Activated naive CD4-positive, alpha-beta T cell treated with anti-CD3 and anti-CD28 coated beads, Interleukin-2, amount 50 U/mL, for 16 hours (primary cell): ENCODE measurements at places on chromosomes 1 and 21.

DNA sequence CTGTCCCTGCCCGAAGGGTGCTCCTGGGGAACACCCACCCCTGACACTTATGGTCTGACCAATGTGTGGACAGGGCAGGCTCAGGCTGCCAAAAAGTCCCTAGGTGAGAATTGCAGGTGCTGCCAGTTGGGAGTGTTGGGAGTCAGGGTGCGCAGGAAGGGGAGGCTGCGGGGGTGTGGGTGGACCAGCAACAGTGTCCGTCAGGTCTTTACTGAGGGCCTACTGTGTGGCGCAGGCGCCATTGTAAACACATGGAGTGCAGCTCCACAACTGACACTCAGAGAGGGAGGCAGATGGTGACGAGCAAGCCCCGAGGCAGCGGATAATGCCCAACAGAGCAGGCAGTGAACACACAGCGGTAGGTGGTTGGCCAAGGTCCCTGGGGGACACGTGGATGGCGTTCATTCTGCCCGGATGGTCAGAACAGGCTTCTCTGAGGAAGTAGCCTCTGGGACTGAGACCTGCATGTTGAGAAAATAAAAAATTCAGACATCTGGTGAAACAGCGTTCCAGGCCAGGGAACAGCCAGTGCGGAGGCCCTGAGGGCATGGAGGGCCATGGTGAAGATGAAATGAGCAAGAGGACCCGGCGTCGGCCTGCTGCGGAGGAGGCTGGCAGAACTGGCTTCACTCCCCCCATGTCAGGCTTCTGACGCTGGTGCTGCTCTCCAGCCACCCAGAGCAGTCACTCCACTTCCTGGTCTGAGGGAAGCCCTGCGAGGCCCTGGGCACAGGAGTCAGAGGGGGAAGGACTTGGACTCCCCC lies 136.2 kb upstream of the ZBTB40 start:
- DNase-seq = no peak

- no peak for DNase-seq
These were observed 137.7 kb downstream of the COL11A1 start for GRCh38 chr1:102970496-102971078.

GRCh38 chr1:33088119-33088906 lies 7.4 kb downstream of the AZIN2 start:
- DNase-seq = no peak

DNA sequence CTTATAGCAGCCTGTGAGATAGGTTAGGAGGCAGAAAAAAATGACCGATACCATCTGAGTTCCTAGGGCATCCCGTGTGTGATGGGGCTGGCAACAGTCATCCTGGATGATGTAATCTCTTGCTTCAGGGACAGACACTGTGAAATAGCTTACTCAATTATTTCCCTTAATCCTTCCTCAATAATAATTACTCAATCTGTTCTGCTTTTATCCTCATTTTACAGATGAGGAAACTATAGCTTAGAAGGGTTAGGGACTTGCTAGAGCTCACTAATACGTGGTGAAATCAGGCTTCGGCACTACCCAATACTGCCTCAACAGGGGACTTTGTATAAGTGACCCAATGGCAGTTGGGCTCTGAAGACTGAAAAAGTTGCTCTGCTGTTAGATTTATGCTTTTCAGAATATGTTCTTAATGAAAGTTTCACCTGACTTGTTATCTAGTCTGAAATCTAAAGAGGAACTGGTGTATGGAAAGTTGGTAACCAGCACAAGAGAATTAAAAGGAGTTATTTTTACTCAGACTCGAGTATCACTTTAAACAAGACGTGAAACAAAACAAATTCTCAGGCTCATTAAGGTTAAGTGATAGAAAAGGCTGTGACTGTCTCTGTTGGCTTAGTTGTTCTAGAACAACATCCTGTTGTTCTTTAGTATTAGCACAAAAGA lies 14.4 kb downstream of the CD55 start:
- DNase-seq = no peak

DNA sequence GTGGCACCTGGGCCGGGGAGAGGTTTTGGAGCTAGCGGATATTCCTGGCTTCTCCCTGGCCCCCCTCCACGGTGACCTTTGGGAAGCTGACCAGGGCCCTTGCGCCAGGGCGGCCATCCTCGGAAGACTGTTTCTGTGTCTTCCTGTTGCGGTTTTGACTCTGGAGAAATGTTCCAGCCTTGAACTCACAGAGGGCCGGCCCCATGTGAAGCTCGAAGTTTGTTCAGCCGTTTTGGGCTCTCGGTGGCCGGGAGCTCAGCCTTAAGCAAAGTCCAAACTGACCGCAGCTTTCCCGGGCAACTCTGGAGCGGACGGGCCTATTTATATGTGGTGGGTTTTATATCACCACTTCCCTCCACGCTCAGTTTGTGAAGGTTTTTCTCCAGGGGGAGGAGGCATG lies 17.0 kb upstream of the WNT4 start:
- DNase-seq = no peak

DNA sequence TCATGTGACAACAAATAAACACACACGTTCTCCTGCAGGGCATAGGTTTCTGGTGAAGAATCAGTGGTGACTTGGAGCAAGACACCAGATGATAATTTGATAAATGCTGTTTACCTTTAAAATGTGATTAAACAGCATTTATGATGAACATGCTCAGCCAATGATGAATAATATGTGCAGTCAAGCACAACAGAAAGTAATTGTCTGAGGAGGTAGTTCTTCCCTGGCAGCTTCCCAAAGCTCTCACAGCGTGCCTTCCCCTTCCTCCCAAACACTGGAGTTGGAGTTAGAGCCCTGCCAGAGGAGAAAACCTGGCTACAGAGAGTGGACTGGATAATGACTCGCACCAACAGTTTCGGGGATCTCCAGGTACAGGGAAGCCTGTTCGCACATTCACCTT lies 463.5 kb downstream of the SMYD3 start:
- no peak for DNase-seq

DNA sequence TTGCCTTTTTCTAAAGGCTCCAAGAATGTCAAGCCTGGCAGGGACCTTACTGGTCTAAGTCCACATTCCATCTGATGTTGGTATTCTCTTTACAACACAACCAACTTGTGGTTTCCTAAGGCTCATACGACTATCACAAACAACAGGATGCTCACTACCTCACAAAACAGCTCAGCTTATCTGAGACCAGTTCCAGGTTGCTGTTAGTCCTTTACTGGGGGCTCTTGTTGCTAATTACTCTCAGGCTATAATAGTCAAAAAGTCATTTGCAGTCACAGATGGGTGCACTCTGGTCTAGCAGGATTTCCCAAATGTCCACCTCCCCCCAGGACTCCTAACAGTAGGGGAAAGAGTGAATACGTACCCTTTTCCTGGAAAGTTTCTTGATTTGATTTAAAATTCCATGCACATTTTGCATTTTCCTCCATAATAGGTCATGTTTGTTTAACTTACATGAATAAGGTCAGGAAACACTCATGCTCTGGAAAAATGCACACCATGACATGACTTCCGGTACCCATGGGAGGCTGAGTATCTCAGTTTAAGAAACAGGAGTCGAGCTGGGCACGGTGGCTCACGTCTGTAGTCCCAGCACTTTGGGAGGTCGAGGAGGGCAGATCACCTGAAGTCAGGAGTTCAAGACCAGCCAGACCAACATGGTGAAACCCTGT lies 16.0 kb downstream of the LCK start:
- DNase-seq = no peak

GRCh38 chr1:215860833-215861232 lies 293.7 kb downstream of the KCTD3 start:
- no peak for DNase-seq

DNA sequence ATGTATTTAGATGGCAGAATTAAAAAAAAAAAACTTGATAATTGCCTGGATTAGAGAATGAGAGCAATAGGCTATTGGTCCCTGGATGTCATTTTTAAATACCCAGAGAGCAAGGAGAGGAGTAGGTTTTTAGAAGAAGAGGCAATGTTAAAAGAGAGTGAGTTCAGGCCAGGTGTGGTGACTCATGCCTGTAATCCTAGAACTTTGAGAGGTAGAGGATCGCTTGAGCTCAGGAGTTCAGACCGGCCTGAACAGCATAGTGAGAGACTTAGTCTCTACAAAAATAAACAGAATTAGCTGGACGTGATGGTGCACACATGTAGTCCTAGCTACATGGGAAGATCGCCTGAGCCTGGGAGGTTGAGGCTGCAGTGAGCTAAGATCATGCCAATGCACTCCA lies 15.9 kb upstream of the MUTYH start:
- DNase-seq = no peak

GRCh38 chr1:47211796-47212269 lies 20.2 kb downstream of the TAL1 start:
- no peak for DNase-seq

DNA sequence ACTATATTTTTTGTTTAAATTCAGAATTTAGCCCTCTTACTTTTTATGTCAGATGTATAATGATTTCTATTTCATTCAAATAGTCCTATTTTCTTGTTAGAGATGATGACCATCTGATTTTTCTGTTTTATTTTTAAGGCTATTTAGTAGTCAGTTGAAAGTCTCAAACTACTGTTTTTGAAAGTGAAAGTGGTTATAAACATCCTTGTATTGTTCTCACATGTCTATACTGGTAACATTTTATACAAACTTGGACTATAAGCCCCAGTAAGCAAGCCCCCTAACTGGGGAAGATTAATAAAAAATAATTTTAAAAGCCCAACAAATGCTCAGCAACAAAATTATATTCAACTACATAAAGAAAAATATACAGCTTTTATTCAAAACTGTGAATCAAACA lies 271.3 kb upstream of the RGS18 start:
- DNase-seq = no peak

DNA sequence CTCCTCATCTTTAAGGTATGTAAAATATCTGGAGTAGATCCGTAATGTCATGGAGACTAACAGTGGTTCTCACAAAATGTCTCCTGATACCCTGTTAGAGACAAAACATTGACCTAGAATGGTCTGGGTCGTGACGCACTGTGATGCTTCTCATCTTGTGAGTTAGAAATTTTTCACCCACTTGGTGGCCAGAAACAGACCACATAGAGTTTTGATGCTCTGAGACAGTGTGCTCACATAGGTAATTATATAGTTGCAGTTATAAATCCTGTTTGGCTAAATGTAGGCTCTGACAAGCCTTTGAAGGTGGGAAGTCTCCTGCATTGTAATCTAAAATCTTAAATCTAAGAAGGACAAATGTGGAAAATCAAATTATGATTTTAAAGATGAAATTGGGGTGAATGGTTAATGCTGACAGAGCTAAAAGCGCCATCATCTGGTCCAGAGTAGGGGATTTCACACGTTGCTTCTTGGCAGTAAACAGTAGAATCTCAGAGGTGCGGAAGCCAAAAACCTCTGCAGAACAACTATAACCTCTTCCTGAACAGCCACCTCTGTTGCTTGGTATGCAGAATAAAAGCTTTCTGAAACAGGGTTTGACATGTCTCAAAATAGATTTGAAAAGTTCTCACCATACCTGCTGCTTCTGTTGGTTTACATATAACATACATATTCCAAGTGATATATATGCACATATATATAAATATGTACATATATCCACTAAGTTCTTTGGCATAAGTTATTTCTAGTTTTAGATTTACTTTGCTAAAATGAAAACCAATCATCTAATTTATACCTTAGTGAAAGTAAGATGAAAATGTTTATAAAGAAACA lies 17.1 kb downstream of the RPAP2 start:
- no peak for DNase-seq

- peak; percentile 28 for DNase-seq
These were observed 776 bp downstream of the KDM1A start for GRCh38 chr1:23019863-23020625.

- DNase-seq = no peak
These were observed 73.0 kb downstream of the HS2ST1 start for GRCh38 chr1:86987446-86987845.

DNA sequence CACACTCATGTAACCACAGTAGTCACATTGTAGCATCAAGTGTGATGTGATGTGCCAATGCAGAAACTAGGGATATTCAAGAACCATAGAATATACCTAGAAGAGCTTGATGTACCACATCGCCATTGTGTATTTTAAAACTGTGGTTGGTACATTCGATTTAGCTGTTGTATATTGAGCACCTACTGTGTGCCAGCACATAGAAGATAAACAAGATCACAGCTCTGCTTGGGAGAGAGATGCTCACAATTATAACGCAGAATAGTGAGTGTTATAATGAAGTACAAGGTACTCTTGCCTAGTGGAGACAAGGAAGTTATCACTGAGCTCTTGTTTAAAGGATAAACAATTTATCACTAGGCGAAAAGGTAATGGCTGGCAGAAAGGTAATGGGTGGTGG lies 4.7 kb downstream of the BTF3L4 start:
- DNase-seq = no peak

DNA sequence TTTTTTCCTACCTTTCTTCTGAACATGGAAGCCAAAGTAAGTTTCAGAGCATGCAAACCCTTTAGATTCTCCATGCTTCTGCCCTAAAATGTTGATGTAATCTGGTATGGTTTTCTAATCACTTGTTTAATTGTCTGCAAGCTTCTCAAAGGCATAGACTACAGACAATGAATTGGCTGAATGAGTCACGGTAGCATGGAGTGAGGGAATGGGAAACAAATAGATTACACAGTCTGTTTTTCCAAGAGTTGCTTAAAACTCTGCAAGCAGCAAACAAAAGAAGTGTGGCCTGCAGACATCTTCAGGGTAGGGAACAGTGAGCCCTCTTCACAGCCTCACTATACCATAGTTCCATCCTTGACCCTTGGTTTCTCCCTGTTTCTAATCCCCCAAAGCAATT lies 326.0 kb downstream of the BARHL2 start:
- DNase-seq = no peak

DNA sequence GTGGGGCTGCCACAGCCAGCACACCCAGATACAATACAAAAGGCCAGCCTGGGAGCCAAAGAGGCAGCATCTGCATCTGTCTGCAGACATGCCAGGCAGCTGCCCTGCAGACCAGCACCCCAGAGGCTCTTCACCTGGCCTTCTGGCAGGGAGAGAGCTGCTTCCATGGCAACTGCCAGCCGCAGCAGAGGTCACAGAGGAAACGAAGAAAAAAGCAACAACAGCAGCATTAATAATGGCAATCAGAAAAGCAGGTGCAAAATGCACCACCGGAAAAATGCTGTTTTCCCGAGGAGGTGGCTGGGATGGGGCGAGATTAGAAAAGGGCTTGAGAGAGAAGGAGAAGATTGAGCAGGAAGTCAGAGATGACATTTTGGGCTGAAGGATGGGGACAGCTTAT lies 309.5 kb downstream of the PCP4 start:
- DNase-seq = no peak

- peak; percentile 75 for DNase-seq
These were observed 23.2 kb upstream of the ZNF648 start for GRCh38 chr1:182084487-182085316.

- DNase-seq = peak; percentile 69
These were observed 66.0 kb downstream of the COL18A1 start for GRCh38 chr21:45470773-45471524.

- DNase-seq = no peak
These were observed 2.4 kb downstream of the S100A5 start for GRCh38 chr1:153538315-153538821.

DNA sequence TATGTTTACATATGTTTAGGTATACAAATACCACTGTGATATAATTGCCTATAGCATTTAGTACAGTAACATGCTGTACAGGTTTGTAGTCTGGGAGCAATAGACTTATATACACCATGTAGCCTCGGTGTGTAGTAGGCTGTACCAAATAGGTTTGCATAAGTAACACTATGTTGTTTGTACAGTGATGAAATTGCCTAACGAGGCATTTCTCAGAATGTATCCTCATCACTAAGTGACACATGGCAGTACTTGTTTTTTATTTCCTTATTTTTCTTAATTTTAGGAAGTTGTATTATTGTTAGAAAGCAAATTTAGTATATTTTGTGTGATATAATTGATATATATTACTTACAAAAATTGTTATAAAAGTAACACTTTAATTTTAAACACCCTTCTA lies 840.9 kb downstream of the LTN1 start:
- DNase-seq = no peak
